ENCODE measurements at places on chromosomes 2 and 18.
A peak's percentile ranks its signal among the peaks of the same experiment; 100 is the strongest.

- no peak for ATAC-seq
Observed at GRCh38 chr18:21933931-21934765, 193.6 kb downstream of the MIB1 start.

DNA sequence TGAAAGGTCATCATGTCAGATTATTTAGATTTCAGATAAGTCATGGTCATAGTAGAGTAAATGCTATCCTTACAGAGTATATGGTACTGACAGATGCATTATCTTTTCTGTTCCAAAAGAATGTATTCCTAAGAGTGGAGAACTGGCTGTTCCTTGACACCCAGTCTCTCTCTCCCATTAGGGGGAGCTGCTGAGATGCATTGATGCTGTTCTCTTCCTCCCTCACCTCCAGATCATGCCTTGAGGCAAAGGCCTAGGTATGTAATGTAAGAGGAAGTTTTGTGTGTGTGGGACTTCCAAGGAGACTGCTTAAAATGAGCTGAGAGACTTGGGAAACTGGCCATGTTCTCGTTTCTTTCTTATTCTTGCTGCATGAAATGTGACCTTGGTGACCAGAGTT lies 979.5 kb upstream of the CELF4 start:
- ATAC-seq: no peak

- peak; percentile 91 for ATAC-seq
Observed at GRCh38 chr2:102301867-102302362, 9.4 kb upstream of the IL1RL1 start.

DNA sequence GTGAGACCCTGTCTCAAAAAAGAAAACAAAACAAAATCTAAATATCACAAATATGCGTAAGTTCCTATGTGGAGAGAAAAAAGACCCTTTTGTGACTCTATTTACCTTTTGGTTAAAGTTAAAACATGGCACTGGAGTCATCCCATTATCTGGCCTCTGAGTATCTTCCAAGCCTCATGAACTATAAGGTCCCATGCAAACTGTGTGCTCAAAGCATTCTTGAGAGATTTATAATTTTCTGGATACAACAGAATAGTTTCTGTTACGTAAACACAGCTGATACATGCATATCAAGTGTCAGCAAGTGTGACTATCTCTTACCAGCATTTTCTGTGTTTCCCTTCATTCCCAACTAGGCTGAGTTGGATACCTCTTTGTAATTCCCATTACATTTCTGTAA lies 8.8 kb upstream of the NOSTRIN start:
- no peak for ATAC-seq

GRCh38 chr2:46161315-46161714 lies 135.9 kb upstream of the EPAS1 start:
- ATAC-seq: no peak

DNA sequence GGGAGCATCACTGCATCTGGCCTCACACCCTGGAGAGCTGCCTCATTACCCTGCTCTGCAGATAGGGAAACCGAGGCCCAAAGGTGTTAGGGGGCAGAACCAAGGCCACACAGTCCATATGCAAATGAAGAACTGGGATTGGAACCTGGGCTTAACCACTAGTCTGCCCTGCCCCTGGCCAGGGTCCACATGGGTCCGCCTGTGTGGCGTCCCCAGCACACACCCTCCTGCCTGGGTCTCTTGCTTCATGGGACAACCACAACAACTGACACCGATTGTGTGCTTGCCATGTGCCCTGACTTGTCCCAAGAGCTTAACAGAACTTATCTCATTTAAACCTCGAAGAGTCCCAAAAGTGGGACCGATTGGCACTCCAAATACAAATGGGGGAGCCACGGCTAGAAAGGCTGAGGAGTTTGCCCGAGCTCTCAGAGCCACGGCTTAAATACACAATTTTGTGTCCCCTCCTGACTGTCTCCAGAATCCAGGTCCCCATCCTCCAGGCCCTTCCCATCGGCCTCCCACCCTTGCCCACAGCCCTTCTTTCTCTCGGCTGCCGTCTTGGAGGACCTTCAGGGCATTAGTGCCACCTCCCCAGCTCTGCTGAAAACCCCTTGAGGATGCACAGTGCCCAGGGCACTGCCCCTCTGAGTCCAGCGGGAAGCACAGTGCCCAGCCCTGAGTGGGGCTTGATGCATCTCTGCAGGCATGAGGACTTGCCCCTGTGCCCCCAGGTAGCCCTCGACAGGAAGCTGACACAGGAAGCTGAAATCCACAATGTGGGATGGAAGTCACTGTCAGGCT lies 5.8 kb upstream of the DUSP2 start:
- no peak for ATAC-seq

- ATAC-seq: no peak
Observed at GRCh38 chr18:37482433-37482832, 83.2 kb downstream of the CELF4 start.

Data from activated CD4-positive, CD25-positive, alpha-beta regulatory T cell treated with anti-CD3 and anti-CD28 coated beads, Interleukin-2, amount 50 U/mL, for 24 hours (primary cell).